Mucosa of descending colon (tissue), 3 donors: ENCODE measurements at places on chromosomes 3 and 15.

GRCh38 chr15:98000249-98001203, 40.0 kb downstream of the ARRDC4 start:
- DNase-seq = no peak

DNA sequence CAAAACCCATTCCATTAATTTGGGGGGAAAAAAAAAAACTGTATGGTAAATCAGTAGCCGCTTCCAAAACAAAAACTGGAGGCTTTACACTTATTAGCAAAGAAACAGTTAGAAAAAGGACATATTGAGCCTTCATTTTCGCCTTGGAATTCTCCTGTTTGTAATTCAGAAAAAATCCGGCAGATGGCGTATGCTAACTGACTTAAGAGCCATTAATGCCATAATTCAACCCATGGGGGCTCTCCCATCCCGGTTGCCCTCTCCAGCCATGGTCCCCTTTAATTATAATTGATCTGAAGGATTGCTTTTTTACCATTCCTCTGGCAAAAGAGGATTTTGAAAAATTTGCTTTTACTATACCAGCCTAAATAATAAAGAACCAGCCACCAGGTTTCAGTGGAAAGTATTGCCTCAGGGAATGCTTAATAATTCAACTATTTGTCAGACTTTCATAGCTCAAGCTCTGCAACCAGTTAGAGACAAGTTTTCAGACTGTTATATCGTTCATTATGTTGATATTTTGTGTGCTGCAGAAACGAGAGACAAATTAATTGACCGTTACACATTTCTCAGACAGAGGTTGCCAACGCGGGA, 9.4 kb upstream of the RPL24 start:
- no peak for DNase-seq

GRCh38 chr15:44328135-44328534, 39.6 kb downstream of the GOLM2 start:
- DNase-seq = no peak

DNA sequence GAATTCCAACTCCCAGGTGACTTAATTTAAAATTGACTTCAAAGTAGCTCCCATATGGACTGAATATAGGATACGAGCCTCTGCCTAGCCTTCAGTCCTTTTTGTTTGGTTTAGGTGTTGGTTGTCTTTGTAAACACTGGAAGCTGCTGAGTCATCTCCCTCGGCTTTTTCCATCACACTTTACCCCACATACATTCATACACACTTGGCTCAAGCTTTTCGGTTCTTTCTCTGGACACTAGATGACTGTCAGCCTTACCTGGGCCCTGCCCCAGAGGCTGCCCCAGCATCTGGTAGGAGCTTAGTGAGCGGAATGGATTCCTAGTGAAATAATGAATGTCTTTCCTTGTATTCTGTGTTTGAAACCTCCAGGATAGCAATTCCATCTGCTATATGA, 201.5 kb upstream of the IL12A start:
- peak; percentile 36 for DNase-seq

- DNase-seq = no peak
Measured at GRCh38 chr15:100642213-100642949, 40.0 kb downstream of the ASB7 start.

DNA sequence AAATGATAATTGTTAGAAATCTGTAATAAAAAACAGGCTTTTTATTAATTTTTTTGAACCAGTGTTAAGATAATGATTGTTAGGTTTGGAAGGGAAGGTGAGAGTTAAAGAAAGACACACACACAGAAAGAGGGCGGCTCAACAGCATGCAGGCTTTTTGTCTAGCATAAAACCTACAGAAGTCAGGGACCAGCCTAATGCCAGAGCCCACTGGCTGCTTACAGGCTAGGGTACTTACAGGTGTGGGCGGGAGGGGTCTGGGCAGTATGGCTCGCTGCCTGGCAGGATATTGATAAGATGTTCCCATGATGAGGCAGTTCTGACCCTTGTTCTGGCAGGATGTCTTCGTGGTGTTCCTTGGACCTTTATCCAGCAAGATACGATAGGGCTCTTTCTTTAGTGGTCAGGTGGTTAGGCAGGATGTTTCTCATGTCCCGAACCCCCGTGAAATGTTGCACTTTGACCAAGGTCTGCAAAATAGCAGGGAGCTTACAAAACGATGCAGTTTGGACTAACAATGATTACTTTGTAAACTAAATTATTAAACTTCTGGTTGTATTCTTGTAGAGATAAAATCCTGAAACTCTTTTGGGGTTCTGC, 84.7 kb downstream of the DCUN1D1 start:
- no peak for DNase-seq

DNA sequence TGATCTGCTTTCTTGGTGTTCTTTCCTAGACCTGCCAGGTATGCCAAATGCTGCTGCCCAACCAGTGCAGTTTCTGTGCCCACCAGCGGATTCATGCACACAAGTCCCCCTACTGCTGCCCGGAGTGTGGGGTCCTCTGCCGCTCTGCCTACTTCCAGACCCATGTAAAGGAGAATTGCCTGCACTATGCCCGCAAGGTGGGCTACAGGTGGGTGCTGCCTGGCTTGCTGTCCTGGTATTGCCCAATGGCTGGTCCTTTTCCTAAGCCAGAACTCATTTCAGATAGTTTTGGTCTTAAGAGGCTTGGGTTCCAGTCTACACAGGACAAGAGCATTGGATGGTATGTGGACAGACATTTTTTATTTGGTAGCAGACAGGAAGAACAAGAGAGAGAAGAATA, 26.5 kb upstream of the ALPK3 start:
- DNase-seq = no peak

- no peak for DNase-seq
Measured at GRCh38 chr3:187064210-187065115, 74.8 kb downstream of the RPL39L start.

DNA sequence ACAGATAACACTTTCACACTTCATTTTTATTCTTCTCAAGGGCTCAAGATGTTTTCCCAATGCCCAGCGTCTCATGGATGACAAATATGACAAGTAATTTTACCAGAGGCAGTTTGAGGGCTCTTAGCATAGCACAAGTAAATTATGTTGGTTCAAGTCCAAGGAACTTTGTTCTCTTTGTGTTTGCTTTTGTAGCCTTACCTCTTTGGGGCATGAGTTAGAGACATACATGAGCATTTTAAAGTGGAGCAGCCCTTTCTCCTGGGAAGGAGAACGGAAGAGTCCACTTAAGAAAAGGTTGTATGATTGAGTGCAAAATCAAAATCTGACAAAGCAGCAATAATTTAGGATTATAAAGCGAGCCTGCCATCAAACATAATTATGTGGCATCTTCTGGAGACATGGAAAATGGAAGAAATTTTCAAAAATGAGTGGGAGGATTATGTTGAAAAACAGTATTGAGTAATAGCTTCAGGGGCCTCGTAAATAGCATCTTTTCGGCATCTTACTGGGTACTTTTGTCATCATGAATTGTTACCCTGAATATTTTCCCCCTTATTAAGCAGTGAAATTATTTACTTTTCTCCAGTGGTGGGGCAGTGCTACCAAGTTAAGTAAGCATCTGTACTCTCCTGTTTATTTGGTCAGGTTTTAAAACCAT, 65.9 kb downstream of the PGPEP1L start:
- no peak for DNase-seq

- DNase-seq = no peak
Measured at GRCh38 chr3:87320756-87321626, 44.6 kb upstream of the POU1F1 start.

- DNase-seq = peak; percentile 65
Measured at GRCh38 chr15:60591496-60592370, 112.8 kb upstream of the ICE2 start.

GRCh38 chr3:187088701-187089100, 50.6 kb downstream of the RPL39L start:
- DNase-seq = no peak

GRCh38 chr3:2655229-2655701, 454.9 kb downstream of the IL5RA start:
- DNase-seq = no peak

- DNase-seq = no peak
Measured at GRCh38 chr15:95584088-95584487, 746.4 kb upstream of the NR2F2 start.

DNA sequence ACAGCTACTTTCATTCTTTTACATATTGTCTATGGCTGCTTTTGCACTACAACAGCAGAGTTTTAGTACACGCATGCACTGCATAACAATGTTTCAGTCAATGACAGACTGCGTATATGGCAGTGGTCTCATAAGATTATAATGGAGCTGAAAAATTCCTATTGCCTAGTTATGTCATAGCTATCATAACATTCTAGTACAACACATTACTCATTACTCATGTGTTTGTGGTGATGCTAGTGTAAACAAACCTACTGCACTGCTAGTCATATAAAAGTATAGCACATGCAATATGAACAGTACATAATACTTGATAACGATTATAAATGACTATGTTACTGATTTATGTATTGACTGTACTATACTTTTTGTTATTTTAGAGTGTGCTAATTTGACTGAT, 47.9 kb downstream of the QTRT2 start:
- DNase-seq = no peak

GRCh38 chr3:25556447-25556846, 108.3 kb downstream of the TOP2B start:
- DNase-seq = no peak

GRCh38 chr3:138389841-138390581, 41.6 kb downstream of the MRAS start:
- no peak for DNase-seq

- DNase-seq = no peak
Measured at GRCh38 chr3:58652624-58653023, 13.9 kb downstream of the FAM3D start.

- peak; percentile 52 for DNase-seq
Measured at GRCh38 chr15:31235311-31236183, 91.1 kb upstream of the KLF13 start.

GRCh38 chr15:67048281-67049279, 16.8 kb upstream of the SMAD3 start:
- peak; percentile 79 for DNase-seq

- DNase-seq = no peak
Measured at GRCh38 chr3:161323926-161324621, 47.2 kb downstream of the SPTSSB start.

DNA sequence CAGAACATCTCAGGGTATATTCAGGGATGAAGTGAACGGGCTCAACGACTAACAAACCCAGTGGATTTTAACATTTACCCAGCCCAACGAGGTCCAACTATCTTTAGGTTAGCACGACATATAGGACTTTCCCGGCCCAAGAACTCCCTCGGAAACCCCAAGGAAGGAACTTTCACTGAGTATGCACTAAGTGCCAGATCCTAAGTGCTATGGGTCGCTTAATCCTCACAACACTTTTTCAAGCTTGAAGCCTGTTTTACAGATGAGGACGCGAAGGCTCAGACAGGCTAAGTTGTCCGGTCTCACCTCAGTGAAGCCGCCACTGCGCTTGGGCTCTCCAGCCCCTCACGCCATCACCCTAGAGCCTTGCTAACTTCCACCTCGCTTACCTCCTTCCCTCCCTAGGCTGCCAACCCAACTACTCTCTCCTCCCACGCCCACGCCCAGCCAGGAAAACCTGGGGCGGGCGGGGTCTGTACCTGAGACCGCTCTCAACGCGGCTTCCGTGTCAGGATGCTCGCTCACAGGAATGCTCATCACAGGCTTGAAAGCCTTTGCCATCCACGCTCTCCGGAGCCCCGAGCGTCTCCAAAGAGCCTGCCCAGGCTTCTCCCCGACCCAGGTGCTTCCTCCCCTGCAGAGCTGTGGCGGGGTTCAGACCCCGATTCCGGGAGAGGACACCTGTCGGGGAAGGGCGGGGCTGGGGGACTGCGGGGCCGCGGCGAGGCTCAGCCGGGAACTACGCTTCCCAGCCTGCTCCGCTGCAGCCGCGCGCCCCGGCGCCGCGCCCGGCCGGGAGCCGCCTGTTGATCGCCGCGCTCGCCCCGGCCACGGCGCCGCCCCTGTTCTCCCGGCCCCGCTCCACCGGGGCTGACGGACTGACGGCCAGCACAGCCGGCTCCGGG, at the start of gene TMOD2:
TSS of gene TMOD2 (plus strand) at position 806 of the 905 bp plus-strand sequence. CDS start 14,845 bp downstream, outside the sequence.
- DNase-seq = peak; percentile 70

DNA sequence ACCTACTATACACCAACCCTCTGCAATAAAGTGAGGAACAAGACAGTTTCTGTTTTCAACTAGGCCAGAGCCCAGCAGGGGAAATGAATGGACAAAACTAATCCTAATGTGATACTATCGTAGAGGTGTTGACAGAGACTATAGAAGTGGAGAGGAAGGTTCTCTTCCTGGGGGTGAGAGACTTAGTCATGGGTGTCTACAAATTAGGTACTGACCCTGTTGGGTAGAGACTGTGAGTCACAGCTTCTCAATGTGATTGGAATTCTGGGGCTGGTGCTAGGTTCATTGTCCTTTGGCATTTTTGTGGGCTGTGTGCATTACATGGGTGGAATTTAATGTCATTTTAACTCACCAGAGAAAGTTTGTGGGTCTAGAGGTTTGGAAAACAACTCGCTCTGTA, 79.3 kb downstream of the ADAMTSL3 start:
- no peak for DNase-seq

- peak; percentile 31 for DNase-seq
Measured at GRCh38 chr15:53115563-53115962, 325.4 kb upstream of the ONECUT1 start.

GRCh38 chr15:50549326-50549725, 2.9 kb upstream of the USP50 start:
- DNase-seq = no peak

GRCh38 chr3:146817704-146818103, 212.6 kb upstream of the PLSCR5 start:
- no peak for DNase-seq

- DNase-seq = no peak
Measured at GRCh38 chr15:43893956-43894355, 67.2 kb downstream of the WDR76 start.

DNA sequence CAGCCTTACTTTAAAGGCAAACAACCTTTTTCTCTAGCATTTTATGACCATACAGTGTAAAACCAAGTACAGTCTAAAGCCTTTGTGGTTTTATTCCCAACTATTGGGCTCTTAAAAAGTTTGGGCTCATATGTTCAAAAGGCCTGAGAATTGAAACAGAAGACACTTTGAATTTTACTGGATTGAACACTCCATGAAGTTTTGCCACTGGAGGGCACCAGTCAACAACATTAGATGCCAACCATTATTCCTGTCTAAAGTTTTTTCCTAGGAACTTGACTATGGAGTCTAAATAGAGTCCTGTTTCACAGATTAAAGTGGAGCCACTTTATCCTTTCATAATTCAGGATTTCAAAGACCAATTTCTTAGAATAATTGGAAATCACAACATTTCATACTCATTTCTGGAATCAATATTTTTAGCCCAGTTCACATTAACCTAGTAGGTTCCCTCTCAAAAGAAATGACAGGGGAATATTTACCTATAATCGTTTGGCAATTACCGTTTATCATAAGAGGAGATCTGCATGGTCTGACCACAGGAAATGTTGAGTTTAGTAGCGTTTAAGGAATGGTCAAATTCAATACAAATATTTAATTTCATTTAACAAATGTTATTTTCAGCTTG, 244.1 kb upstream of the PDZRN3 start:
- DNase-seq = no peak

- DNase-seq = no peak
Measured at GRCh38 chr3:5330152-5330810, 142.8 kb downstream of the EDEM1 start.

GRCh38 chr15:80418892-80419537, 14.8 kb downstream of the ARNT2 start:
- no peak for DNase-seq
